ENCODE measurements at places on chromosomes 2 and 18.

GRCh38 chr2:200747668-200748618 lies 63.8 kb upstream of the BZW1 start:
- DNase-seq, result no peak

- DNase-seq, result no peak
Measured at GRCh38 chr2:133461484-133461883, 106.8 kb downstream of the NCKAP5 start.

DNA sequence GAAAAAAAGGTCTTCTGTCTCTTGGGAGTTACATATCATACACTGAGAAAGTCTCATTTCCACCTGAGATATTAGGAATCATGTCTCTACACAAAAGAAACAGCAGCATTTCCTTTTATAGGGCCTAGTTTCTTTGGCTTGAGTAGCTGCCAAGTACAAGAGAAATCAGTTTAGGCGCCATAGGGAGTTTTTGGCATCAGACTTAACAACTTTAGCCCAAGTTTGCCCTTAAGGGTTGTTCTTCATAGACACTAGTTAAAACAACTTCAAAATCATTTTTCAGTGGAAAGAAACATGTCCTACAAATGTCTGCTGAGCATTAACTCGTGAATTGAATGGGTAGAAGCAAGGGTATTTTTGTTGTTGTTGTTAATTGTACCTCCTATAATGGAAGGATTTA lies 587.0 kb upstream of the DSEL start:
- no peak for DNase-seq

- no peak for DNase-seq
Measured at GRCh38 chr18:32906506-32907310, 133.9 kb upstream of the KLHL14 start.

DNA sequence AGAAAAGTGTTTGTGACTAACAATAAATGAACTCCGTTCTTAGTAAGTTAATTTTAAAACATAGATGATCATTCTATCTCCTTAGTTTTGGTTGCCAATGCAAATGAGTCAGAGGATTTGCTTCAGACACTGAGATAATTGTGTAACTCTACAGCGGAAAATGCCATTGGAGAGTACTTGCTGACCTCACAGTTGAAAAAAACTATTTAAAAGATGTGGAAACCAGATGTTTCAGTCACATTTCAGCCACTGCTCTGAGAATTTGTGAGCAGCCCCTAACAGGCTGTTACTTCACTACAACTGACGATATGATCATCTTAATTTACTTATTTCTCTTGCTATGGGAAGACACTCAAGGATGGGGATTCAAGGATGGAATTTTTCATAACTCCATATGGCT lies at the start of gene TNFAIP6:
Gene TNFAIP6, plus strand, starts transcription at position 234 of the 400 bp plus-strand sequence. Its CDS starts 75 bp downstream, at position 309.
- no peak for DNase-seq

DNA sequence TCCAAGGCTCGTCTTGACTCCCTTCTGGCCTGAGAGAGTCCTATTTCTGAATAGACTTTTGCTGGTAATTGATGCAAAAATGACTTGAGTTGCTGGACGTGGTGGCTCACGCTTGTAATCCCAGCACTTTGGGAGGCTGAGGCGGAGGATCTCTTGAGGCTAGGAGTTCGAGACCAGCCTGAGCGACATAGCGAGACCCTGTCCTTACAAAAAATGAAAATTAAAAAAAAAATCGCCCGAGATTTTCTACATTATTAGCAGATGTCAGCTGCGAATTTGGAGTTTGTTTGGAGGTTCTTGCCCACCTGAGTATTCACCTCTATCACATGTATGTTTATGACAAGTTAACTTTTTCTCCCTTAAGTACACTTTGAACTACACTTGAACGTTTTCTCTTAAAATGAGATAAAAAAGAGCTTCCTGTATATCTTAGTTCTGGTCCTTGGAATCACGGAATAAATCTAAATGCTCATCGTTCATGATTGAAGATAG lies 471 bp upstream of the C2orf42 start:
- no peak for DNase-seq

- DNase-seq, result no peak
Measured at GRCh38 chr2:190910341-190911136, 29.9 kb downstream of the GLS start.

DNA sequence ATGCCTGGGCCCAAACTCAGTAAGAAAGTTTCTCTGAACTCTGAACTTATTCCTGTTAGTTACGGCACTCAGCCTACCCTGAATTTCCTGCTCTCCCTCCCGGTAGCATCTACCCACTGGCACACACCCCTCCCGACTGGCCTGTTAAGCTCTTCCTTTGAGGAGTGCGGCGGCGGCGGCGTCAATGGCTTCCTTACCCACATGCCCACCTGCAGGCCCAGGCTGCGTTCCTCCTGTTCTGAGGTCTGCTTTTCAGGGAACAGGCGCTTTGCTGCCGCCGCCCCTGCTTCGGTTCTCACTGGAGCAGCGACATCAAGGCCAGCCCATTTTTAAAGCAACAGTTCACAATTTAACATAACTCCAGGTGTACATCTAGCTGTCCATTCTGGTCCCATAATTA lies 432.4 kb downstream of the DCDC2C start:
- DNase-seq, result no peak

DNA sequence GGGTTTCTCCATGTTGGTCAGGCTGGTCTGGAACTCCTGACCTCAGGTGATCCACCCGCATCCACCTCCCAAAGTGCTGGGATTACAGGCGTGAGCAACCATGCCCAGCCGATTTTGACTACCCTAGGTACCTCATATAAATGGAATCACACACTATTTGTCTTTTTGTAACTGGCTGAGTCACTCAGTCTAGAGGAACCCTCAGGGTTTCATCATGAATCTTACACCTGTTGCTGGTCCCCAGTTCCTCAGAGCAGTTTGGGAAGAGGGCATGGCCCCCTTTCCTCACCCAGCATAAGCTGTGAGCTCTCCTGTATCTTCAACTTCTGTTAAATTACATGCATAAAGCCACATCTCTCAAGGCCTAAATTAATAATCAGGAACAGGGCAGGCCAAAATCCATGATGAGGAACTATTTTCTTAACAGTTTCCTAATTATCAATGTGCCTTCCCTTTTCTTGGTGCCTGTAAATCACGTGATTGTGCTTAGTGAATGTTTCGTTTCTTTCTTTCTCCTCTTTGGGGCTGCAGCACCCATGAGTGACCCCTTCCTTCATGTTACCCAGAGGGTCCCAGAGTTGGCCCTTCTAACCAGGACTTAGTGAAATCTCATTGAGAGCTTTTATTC lies 20.9 kb downstream of the DYSF start:
- no peak for DNase-seq

GRCh38 chr18:64132871-64133270 lies 16.0 kb downstream of the LINC00305 start:
- DNase-seq, result no peak

DNA sequence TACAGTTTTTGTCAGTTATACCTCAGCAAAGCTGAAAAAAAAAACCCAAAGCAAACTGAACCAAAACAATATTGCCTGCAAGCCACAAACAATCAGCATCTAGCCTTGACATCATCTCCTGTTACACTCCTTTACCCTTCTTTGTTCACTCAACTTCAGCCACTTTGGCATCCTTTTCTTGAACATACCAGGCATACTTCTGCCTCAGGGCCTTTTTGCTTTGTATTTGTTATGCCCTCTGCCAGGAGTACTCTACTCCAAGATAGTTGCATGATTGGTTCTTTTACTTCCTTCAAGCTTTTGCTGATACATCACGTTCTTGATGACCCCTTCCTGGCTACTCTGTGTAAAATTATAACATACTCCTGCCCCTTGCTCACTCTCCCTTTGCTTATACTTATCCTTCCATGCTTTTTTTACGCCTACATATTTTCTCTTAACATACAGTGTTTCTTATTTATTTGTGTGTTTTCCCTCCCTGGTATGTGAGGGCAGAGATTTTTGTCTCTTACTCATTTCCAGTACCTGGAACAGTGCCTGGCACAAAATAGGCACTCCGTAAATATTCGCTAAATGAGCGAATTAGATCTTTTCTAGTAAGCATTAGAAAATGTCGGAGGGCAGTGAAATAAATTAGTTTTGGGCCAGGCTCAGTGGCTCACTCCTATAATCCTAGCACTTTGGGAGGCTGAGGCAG lies 12.7 kb downstream of the ABI2 start:
- no peak for DNase-seq

DNA sequence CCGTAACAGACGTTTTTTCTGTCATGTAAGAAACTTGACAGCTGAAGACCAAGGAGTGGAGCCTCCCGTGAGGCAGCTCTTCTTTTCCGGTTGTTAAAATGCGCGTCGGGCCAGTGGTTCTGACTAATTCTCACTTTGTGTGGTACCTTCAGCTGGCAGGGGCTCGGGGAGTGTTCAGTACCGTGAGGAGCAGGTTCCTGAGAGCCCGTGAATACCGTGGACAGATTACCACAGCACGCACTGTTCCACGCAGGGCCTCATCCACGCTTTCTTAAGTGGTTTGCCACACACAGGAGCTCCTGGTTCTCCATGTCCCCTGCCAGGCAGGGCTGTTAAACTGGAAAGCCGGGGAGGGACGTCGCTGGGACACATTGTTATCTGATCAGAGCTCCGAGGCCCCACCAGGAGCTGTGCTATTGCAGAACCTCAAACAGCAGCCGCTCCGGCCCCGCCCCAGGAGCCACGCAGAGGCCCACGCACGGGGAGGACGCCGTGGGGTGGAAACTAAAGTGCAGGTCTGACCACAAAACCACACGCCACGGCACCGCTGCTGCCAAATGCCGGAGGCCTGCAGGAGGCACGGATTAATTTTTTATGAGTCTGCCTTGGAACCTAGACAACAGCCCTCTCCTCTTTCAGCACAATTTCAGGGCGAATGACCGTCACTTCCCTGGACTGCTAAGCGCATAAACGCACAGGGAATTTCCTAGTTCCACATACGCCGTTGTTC lies 43.3 kb downstream of the NFATC1 start:
- DNase-seq, result peak; percentile 36

All from CD4-positive, alpha-beta T cell treated with Interleukin-10 for 1 hour (primary cell).